ENCODE measurements at places on chromosomes 3 and 15.

GRCh38 chr15:60379525-60380274 is 18.1 kb downstream of the ANXA2 start:
- DNase-seq = no peak

DNA sequence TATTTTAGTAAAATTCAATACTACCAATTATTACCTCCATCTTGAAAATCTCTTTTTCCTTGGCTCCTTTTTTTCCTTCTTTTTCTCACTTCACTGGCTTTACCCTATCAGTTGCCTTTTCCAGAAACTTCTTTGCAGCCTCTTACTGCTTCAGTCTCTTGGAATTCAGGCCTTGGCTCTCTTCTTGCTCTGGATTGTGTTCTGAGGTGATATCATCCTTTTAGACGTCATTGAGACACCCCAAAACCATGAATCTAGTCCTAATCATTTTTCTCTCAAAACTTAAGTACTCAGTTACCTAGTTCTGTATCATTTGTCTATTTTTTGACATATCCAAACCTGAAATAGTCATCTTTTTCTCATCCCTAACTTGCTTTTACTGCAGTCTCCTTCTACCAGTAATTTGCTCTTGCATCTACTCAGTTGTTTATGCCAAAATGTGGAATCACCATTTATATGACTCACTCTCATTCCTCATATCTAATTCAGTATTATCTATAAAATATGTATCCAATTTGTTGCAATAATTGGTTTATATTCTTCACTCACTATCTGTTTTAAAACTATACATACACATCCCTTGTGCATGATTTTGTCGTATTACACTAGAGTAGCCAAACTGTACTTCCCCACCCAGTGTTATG is 703.2 kb upstream of the CCDC54 start:
- no peak for DNase-seq

GRCh38 chr3:109480014-109480413 is 142.7 kb upstream of the DPPA4 start:
- no peak for DNase-seq

DNA sequence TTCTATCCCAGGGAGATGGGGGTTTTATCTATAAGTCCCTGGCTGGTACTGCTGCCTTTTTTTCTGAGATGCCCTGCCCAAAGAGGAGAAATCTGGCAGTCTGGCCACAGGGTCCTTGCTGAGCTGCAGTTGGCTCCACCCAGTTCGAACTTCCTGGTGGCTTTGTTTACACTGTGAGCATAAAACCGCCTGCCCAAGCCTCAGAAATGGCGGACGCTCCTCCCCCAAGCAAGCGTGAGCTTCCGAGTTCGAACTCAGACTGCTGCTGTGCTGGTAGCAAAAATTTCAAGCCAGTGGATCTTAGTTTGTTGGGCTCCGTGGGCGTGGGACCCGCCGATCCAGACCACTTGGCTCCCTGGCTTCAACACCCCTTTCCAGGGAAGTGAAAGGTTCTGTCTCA is 126.8 kb upstream of the SUCLG2 start:
- no peak for DNase-seq

GRCh38 chr15:64739156-64739555 is 36.2 kb downstream of the RBPMS2 start:
- DNase-seq = no peak

GRCh38 chr15:63038926-63039673 is 3.4 kb upstream of the TPM1 start:
- no peak for DNase-seq

DNA sequence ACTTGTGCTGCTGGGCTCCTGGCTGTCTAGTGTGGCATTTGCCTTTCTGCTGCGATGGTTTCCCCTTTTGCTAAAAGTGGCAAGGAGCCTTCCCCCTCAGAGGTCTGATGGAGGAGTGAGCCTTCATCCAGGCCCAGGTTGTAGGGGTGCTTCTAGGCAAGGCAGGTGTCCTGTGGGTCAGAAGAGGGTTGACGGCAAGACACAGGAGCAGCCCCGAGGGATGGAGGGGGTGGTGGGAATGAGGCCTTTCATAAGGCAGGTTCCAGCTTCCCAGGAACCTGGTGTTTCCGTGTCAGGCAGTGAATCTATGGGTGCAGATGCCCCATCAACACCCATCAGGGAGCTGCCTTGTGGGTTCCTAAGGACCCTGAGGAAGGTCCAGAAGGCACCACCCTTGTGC is 63.0 kb upstream of the TAMM41 start:
- no peak for DNase-seq

- DNase-seq = no peak
These were observed 4.4 kb downstream of the NAALADL2 start for GRCh38 chr3:174863488-174863887.

DNA sequence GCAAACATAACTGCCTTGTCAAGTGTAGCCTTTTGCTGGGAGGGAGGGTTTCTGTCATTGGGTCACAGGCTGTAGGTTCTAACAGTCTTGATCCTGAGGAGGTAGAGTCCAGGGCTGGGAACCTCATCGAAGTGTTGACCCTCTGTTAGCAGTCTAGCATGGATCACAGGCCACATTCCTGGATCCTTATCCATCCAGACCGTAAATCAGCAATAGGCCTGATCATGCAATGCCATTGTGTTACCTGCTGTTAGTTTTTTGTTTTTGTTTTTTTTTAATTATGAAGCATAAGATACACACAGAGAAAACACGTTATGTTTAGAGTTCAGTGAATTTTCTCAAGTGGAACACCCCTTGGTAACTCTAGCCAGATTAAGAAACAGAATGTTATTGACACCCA is 282.0 kb upstream of the TPM1 start:
- no peak for DNase-seq

- DNase-seq = peak; percentile 54
These were observed 45.7 kb downstream of the WDR76 start for GRCh38 chr15:43872416-43873020.

- DNase-seq = no peak
These were observed 4.6 kb downstream of the ERICH6 start for GRCh38 chr3:150699068-150699639.

- DNase-seq = no peak
These were observed 10.6 kb downstream of the CMC1 start for GRCh38 chr3:28252001-28252431.

- no peak for DNase-seq
These were observed 71.8 kb upstream of the TMEM108 start for GRCh38 chr3:132966374-132966773.

DNA sequence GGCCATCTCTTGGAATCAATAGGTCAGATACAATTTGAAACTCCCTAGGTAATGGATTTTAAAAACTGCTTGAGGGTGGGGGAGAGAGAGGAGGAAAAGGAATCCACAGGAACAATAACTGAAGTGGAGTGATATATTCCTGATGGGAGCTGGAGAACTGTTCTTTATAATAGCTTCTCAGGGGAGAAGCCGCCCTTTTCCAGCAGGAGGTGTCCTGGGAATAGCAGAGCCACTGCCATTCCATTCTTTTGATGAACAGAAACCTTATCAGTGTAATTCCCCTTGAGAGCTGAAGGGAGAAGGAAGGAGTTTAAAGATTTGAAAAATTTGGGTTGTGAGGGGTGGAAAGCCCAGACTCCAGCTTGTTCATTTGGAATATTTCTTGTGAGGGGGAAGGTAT is 504.9 kb upstream of the DPH6 start:
- no peak for DNase-seq

DNA sequence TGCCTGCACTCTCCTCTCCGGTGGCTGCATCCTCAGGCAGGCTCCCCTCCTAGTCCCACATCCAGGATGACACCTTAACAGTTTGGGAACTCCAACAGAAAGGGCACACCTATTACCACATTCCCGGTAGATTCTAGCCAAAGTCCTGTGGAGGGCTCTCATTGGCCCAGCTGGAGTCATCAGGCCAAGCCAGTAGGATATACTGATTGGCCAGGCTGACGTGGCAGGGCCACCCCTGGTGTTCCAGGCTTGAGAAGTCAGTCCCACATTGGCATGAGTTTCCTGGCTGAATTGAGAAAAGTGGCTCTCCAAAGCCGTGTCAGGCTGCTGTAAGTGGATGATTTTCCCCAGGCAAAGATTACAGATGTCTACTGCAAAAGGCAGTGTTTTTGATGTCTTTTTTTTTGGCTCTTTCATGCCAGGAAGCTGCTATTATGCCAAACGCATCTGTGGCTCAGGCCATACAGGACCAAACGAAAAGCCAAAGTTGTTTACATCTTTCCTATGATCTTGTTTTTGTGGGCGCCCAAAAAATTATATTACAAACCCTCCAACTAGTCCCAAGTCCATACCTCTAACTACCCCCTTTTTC is 6.6 kb upstream of the BLM start:
- no peak for DNase-seq

DNA sequence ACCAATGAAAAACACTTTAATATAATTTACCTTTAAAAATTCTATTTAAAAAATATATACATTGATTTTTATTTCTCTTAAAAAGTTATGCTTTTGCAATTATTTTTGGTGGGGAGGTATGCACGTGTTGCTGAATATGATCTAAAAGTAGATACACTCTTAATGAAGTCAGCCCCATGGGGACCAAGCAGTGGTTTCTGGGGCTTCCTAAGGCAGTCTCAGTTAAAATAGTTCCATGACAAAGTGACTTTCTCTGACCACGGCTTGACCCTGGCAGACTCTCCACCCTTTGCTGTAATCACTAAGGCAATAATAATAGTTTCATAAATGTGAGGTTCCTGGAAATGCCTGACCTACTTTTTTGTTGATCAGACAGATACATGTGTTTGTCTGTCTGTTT is 50.4 kb downstream of the CCR4 start:
- peak; percentile 67 for DNase-seq
